AG04450 (cell line): ENCODE measurements at places on chromosomes 1 and 21. TPM values are rescaled to one million over a fixed set of nuclear protein-coding genes. Genes with fewer than 3 reads are reported as not detected.

TNNT2 gene
- polyA plus RNA-seq = 1.6 and 2.3 TPM in 2 replicates

NBPF10 gene
- polyA plus RNA-seq = 1.5 and 1.9 TPM in 2 replicates

SH2D5 gene
- polyA plus RNA-seq = 4.9 and 6.5 TPM in 2 replicates

TP73 gene
- not detected in 2 replicates for polyA plus RNA-seq

KRTAP13-2 gene
- polyA plus RNA-seq = not detected in 2 replicates

NHLH1 gene
- 0.19 and 0.35 TPM in 2 replicates for polyA plus RNA-seq

SPATA21 gene
- 0.04 TPM in 1 of 2 replicates, not detected in the other for polyA plus RNA-seq

PGLYRP3 gene
- not detected in 2 replicates for polyA plus RNA-seq

DNALI1 gene
- polyA plus RNA-seq = 13.1 and 14.2 TPM in 2 replicates

DNA sequence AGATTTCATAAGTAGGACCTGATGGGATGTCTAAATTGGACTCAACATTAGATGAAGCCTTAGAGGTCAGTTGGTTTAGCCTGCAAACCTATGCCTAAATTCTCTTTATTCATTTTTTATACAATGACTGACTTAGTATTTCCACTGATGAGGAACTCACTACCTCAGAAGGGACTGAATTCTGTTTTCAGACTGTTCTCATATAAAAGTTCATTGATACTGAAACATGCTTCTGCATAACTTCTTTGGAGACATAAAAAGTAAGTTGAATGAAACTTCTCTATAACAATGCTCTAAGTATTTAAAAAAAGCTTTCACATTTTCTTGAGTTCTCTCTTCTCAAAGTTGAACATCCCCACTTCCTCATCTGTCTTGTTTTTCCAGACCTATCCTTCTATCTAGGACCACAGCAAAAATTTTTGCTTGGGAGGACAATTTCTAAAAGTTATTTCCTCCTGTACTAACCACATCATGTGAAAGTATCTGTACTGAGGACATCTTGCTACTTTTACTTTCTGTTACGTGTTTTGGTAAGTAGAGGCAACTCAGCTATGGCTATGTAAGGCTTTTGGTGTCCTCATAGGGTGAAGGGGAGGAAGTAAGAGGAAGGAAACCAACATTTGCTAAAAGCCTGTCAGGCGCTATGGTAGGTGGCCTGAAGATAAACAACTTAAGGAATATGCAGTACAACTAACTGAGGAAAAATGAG is 64.1 kb downstream of the USP24 start:
- DNase-seq = no peak

DNA sequence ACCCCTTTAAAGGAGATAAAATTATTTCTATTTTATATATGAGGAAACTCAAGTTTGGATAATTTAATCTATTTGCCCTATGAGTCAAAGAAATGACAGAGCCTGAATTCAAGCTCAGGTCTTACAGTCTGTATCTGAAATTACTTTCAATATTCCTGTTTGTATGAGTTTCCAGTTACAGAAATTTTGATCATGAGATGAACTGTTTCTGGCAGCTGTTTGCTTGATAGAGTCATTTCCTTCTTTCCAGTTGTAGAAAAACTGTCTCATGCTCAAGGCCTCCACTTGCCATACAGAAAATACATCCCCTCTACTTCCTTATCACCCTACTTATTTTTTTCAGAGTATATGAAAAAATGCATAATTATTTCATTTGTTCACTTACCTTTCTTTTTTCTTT is 87.6 kb downstream of the PTPRC start:
- peak; percentile 26 for DNase-seq

DNA sequence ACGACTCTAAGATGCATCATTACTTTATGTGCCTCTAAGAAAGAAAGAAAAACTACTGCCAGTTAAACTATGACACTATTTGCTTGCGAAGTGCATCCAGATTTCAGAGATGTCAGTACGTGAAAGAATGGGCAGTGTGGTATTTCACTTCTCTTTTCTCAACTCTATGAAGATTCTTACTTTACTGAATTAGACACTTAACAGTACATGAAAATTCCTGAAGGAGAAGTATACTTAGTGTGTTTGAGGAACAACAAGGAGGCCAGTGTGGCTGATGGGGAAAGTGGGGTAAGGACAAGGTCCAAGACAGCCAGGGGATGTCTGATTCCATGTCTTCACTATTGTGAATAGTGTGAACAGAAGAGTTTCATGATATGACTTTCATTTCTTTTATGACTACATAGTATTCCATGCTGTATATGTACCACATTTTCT is 53.9 kb upstream of the HSD17B7 start:
- DNase-seq = no peak

- no peak for DNase-seq
Measured at GRCh38 chr1:1228187-1228586, 3.6 kb downstream of the SDF4 start.

GRCh38 chr1:67350783-67351182 is 43.1 kb downstream of the IL12RB2 start:
- DNase-seq = no peak

GRCh38 chr1:63261736-63262458 is 60.5 kb upstream of the FOXD3 start:
- no peak for DNase-seq

DNA sequence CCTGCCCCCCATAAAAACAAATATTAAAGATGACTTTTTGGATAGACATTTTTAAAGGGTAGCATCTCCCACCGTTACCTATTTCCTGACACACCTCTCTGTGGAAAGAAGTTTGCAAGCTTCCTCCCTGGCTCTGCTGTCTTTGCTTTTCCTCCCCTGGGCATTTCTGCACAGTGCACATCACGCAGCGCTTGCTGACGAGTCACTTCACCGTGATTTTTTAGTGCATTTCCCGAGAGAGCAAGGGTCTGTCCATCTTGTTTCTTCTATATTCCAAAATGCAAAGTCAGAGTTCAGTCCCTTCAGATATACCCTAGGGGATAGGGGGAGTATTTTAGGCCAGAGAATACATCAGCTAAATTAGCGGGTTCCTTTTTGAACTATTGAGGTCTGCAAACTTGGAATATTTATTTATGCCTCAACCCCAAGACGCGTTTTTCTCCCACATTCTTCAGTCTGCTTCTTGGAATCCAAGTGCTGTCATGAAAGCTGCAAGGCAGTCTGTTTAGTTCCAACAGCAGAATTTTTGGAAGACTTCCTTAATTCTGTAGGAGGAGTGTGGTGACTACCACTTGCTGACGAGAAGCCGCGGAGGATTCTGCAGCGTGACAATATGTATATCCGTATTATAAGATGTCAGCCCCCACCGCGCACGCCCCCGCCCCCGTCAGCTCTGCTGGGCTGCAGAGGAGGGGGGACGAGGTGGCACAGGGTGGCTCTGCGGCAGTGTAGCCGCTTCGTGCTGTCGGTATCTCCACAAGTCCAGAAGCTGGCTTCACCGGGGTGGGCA is 22.4 kb downstream of the SMYD2 start:
- DNase-seq = no peak

- no peak for DNase-seq
Measured at GRCh38 chr1:178023181-178023618, 53.3 kb upstream of the SEC16B start.

- no peak for DNase-seq
Measured at GRCh38 chr21:42617486-42617885, 35.9 kb upstream of the PDE9A start.

GRCh38 chr1:186492531-186493291 is 31.8 kb upstream of the PDC start:
- no peak for DNase-seq

GRCh38 chr21:46388896-46389295 is 64.9 kb downstream of the PCNT start:
- no peak for DNase-seq

- DNase-seq = no peak
Measured at GRCh38 chr1:41533731-41534080, 49.2 kb upstream of the EDN2 start.

GRCh38 chr1:223077247-223077833 is 65.7 kb downstream of the TLR5 start:
- no peak for DNase-seq

- no peak for DNase-seq
Measured at GRCh38 chr1:182367926-182368325, 23.7 kb downstream of the GLUL start.

GRCh38 chr1:93698329-93699048 is 16.9 kb upstream of the BCAR3 start:
- DNase-seq = no peak
